ENCODE measurements at places on chromosomes 2 and 18. TPM values are rescaled to one million over a fixed set of nuclear protein-coding genes. Genes with fewer than 3 reads are reported as not detected.
A peak's percentile ranks its signal among the peaks of the same experiment; 100 is the strongest.

DNA sequence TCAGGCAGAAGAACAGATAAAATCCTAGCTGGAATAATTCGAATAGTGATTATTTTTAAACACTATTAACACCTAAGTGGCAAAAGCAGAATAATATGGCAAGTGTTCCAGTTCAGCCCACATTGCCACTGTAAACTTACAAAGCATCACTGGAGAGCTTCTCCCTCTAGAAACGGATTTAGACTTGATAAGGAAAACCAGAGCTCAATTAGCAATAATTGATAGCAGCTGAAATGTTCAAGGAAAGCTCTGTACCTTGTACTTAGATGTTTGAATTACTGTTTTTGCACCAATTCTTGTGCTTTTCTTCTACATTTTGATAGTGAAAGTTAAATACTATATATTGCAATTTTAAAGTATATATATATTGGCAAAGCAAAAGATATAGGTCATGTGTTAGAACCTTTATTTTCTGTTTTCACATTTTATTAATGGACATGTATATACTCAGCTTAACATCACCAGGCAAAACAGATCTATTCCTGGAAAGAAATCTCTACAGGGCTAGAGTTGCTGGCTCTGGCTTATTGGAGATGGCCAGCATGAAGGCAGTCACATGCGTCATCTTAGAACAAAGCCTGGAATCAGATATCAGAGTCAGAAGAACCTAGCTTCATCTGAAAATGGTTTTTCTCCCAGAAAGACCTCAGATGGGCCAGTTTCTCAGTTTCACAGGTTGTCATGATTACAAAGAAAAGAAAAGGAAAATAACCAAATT is 149.1 kb upstream of the CTAGE1 start:
- DNase-seq: no peak
- H3K4me1 ChIP-seq: no peaks in the 10 kb centered on the region

- no peaks in the 10 kb centered on the region for H3K36me3 ChIP-seq
- no peaks in the 10 kb centered on the region for H3K27me3 ChIP-seq
- H3K4me1 ChIP-seq: no peaks in the 10 kb centered on the region
- H3K4me3 ChIP-seq: no peak overlapping the region
- DNase-seq: no peak
Measured at GRCh38 chr2:214378455-214379103, 32.3 kb upstream of the VWC2L start.

GRCh38 chr2:216242365-216242764 is 129.9 kb downstream of the MARCHF4 start:
- DNase-seq: no peak
- no peak overlapping the region for H3K4me3 ChIP-seq
- H3K27ac ChIP-seq: no peak overlapping the region
- peaks cover 6% of the 10 kb centered on the region for H3K4me1 ChIP-seq
- H3K27me3 ChIP-seq: no peaks in the 10 kb centered on the region

DNA sequence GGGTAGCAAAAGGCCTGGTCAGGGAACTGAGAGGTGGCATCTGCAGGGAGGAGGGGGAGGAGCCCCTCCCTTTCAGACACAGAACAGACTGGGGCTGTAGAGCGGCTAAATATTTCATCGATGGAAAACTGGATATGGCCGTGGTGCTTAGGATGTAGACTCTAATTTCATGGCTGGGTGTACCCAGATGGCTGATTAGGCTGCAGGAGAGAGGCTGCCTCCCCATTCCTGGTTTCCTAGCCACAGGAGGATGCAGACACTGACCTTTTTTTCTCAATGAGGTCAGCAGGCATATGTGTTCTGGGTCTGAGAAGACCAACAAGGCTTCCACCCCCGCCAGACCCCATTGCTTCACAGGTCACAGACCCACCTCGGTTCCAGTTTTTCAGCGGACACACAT is 79.3 kb upstream of the STPG4 start:
- H3K27me3 ChIP-seq: no peaks in the 10 kb centered on the region
- no peaks in the 10 kb centered on the region for H3K36me3 ChIP-seq
- no peak overlapping the region for H3K27ac ChIP-seq
- no peak for DNase-seq
- no peak overlapping the region for H3K4me3 ChIP-seq

PNO1 gene
- 14.5 TPM for total RNA-seq

GRCh38 chr2:6913415-6914157 is 3.6 kb upstream of the RNF144A start:
- DNase-seq: peak; percentile 83
- peak overlapping the region; percentile 87 for H3K4me3 ChIP-seq
- H3K36me3 ChIP-seq: peaks cover 31% of the 10 kb centered on the region
- peaks cover 74% of the 10 kb centered on the region for H3K4me1 ChIP-seq
- no peaks in the 10 kb centered on the region for H3K27me3 ChIP-seq
- H3K27ac ChIP-seq: peak overlapping the region; percentile 100

GRCh38 chr2:17573804-17574175 is 33.3 kb downstream of the VSNL1 start:
- no peak for DNase-seq
- H3K27ac ChIP-seq: no peak overlapping the region
- H3K4me1 ChIP-seq: no peaks in the 10 kb centered on the region
- H3K4me3 ChIP-seq: no peak overlapping the region
- no peaks in the 10 kb centered on the region for H3K36me3 ChIP-seq

GRCh38 chr2:203070701-203071100 is 56.0 kb downstream of the NBEAL1 start:
- H3K4me1 ChIP-seq: no peaks in the 10 kb centered on the region
- H3K27ac ChIP-seq: no peak overlapping the region
- H3K4me3 ChIP-seq: no peak overlapping the region
- peaks cover 9% of the 10 kb centered on the region for H3K36me3 ChIP-seq

DNA sequence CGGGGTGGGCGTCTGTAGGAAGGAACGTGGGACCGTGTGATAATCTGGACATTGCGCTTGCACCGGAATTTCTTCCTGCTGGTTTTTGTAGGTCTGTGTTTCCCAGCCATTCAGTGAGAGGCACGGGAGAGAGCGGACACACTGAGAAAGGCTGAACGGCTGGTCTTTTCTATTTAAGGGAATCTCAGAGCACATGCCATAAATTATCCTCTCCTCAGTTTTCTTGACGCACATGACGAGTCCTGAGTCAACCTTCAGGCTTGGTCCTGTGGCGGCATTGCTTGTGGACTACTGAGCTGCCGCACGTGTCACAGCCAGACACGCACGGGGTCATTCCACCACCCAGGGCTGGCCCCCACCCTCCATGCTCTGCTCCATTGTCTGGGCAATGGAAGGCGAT is 519.3 kb upstream of the ID2 start:
- DNase-seq: no peak
- H3K27ac ChIP-seq: no peak overlapping the region
- no peaks in the 10 kb centered on the region for H3K27me3 ChIP-seq

- H3K4me3 ChIP-seq: peak within 1 kb of the TSS; percentile 43
- H3K36me3 ChIP-seq: no peaks in the 10 kb centered on the region
- no peak within 1 kb of the TSS for H3K27ac ChIP-seq
- peaks cover 38% of the 10 kb centered on the region for H3K27me3 ChIP-seq
Measured at GRCh38 chr18:79797518-79798345, at the start of gene KCNG2. TSS of gene KCNG2 (plus strand) at chr18:79797938. CDS start at chr18:79863668, 65,730 bp downstream.

BOLL gene
- total RNA-seq: not detected

DNA sequence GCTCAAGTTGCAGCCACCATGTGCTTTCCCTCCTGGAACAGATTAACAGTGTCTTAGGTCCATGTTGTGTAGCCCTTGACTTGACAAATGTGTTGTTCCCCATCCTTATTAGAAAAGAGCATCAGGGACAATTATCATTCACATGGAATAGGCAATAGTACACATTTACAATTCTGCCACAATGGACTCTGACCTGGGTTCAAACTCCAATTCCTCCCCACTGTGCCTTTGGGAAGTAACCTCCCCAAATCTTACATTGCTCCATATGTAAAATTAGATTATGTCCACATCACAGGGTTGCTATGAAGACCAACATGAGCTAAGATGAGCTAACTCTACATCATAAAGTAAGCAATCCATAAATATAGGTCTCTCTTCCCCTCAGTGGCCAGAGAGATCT is 193.8 kb downstream of the NRP2 start:
- H3K4me1 ChIP-seq: no peaks in the 10 kb centered on the region
- H3K27ac ChIP-seq: no peak overlapping the region
- no peaks in the 10 kb centered on the region for H3K36me3 ChIP-seq
- no peak overlapping the region for H3K4me3 ChIP-seq

GRCh38 chr2:199662255-199662654 is 188.7 kb downstream of the FTCDNL1 start:
- no peak for DNase-seq
- no peaks in the 10 kb centered on the region for H3K36me3 ChIP-seq
- no peak overlapping the region for H3K27ac ChIP-seq
- peaks cover 27% of the 10 kb centered on the region for H3K27me3 ChIP-seq
- H3K4me1 ChIP-seq: no peaks in the 10 kb centered on the region

DCDC2C gene
- not detected for total RNA-seq

TMEM17 gene
- total RNA-seq: not detected

All from activated naive CD4-positive, alpha-beta T cell treated with anti-CD3 and anti-CD28 coated beads for 36 hours (primary cell).